Activated CD8-positive, alpha-beta memory T cell treated with anti-CD3 and anti-CD28 coated beads, Interleukin-2, amount 50 U/mL, for 4 hours (primary cell): ENCODE measurements at places on chromosomes 1 and 21.

GRCh38 chr1:29121936-29122681 lies 1.6 kb downstream of the TMEM200B start:
- DNase-seq = no peak

DNA sequence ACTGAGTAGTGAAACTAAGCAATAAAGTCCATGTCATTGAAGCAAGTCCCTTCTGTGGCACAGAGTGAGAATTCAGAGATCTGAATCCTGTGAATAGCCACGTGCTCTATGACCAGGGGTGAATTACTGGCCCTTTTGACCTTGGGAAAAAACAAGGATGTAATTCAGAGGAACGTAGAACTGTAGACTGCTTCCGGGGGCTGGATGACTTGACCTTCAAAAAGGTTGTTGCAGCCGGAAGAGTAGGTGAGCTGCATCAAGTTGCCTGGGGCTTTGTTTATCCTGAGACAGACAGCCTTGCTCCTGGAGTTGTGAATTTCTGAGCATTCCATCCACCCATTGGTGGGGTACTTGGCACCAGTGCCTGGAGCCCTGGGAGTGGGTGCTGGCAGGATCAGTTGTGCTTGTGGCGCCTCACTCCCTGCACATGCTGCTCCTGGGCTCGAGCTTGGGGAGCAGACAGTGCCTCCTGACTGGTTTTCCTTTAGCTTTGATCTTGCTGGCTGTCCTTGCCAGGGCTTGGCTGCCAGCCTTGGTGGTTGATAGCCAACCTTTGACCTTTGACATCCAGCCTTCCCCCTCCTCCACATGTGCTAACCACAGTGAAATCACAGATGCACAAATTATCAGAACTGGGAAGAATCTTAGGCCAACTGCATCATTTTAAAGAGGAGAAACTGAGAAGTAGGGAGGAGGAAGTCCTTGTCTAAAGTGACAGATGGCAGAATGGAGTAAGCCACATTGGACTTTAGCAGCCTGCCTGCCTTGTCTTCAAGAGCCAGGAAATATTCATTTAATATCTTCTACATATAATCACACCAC lies 16.2 kb upstream of the MYOG start:
- no peak for DNase-seq

DNA sequence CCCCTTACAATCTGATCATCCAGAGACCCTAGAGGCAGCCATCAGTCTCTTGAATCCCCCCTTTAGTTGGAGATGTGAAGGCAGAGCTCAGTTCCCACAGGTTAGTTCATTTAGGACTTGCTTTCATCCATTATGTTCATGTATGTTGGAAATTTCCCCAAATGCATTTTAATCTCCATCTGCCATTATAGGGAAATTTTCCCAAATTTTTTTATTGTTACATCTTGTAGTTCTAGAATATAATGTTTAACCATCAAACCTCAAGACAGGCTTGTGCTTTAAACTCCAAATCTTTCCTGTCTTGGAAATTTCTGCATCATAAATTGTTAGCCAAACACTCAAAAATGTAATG lies 68.4 kb downstream of the RRAGC start:
- no peak for DNase-seq

GRCh38 chr1:62628506-62628905 lies 31.2 kb downstream of the ANGPTL3 start:
- no peak for DNase-seq

- DNase-seq = no peak
These were observed 316.9 kb upstream of the ADGRL4 start for GRCh38 chr1:79323239-79324025.

- DNase-seq = no peak
These were observed 65.7 kb downstream of the DISP1 start for GRCh38 chr1:222880587-222880986.

- DNase-seq = no peak
These were observed 97.7 kb upstream of the SLC25A33 start for GRCh38 chr1:9441451-9442133.

DNA sequence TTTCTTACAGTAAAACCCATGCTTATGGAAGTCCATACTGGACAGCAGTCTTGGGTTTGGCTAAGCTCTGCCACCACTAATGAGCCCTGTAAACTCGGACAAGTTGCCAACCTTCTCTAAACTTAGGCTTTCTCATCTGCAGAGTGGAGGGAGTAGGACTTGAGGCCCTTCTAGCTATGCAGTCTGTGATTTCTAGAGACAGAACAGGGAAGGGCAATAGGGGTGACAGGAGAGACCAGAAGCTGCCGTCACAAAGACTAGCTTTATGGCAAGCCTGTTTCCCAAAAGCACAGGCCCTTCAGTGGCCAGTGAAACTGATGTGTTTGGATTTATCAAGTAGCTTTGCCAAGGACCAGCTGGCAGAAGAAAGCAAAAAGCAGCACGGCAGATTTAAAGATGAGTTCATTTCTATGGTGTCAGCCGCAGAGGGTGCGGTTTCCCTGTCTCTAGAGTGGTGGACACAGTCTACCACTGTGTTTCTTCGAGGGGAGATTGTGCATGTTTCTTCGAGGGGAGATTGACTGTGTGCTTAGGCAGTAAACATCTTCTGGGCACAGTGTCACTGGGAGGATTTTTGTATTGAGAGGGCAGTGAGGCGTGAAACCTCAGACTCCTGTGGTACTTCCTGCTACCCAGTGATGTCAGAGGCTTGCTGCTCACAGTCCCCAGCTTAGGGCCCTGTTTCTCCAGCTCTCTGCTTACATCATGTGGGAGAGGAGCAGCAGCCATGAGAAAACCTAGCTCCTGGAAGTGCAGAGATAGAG lies 119.0 kb downstream of the ROR1 start:
- DNase-seq = no peak

GRCh38 chr1:168560370-168560769 lies 16.0 kb upstream of the XCL1 start:
- no peak for DNase-seq

DNA sequence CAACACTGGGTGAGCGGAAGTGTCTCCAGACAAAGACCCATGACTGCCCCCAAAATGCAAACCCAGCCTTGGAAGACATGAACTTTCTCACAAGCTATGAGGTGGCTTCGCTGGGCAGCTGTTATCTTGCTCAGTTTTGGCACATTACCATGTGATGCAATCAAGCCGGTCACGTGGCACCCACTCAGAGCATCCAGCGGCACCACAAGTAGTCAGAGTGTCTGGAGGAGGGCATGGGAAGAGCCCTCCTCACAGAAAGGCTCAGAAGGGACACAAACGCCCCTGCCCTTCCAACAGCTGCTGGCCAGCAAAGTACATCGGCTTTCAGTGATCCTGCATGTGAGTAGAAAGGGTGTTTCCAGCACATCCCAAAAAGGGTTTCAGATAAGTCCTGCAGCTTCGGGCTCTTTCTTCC lies 145.5 kb upstream of the IRF2BP2 start:
- DNase-seq = no peak

GRCh38 chr1:235929216-235929615 lies 62.5 kb upstream of the LYST start:
- no peak for DNase-seq

- DNase-seq = no peak
These were observed 77.0 kb downstream of the ZZZ3 start for GRCh38 chr1:77605246-77606026.

GRCh38 chr1:154603317-154603716 lies 4.7 kb downstream of the ADAR start:
- no peak for DNase-seq

GRCh38 chr1:210251680-210252490 lies 19.3 kb downstream of the SERTAD4 start:
- no peak for DNase-seq

DNA sequence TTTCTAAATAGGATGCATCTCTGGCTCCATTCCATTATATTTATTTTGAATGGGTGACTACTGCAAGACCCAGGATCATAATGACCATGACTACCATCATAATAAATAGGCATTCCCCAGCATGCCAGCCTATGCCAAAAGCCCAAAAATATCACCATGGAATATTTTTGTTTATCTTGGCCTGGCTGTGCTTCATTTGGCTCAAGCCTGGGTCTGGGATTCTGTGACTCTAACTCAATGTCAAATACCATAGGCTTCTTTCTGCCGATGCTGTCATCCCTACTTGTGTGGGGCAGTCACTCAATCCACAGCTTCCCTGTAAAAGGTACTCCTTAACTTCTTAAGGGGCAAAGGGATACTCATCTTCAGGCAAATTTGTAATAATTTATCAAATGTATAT lies 66.6 kb downstream of the DIRAS3 start:
- DNase-seq = no peak

- DNase-seq = no peak
These were observed 211.6 kb downstream of the HHAT start for GRCh38 chr1:210540288-210540687.

DNA sequence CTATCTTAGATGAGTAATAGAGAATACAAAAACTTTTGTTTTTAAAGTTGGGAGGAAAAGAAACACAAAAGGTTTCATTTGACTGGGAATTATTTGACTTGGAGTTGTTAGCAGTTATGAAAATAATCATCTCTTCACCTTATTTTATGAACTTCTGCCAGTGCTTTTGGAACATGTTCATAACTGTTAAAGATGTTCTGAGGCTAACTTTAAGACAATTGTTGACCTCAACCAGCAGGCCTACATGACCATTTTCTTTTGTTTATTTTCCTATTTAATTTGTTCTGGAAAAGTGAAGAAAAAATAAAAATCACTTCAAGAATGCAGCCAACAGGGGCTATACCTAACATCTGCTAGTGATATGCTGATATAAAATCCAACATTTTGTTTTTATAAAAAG lies 37.4 kb downstream of the JAM2 start:
- DNase-seq = no peak

DNA sequence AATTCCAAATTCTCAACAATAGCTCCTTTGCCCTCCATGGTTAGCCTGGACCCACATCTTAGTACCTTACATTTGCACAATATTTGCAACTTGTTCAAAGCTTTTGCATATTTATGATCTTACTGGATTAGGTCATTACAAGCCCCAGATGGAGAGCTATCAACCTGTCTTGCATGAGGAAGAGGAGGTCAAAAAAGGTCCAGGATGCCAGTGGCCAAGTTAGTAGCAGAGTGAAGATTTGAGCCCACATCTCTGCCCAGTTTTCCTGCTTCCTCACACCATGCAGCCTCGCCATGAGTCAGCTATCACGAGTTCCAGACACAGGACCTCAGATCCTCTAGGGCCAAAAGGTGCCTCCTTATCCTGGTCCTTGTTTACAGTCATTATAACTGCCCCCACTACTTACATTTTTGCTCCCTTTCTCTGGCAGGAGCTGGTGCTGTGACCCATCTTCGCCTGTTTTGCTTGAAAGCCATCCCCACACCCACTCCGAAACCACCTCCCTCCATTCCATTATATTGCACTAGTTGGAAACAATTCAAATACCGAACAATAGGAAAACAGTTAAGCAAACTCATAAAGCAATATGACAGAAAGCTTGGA lies 5.0 kb upstream of the AHCYL1 start:
- DNase-seq = no peak

DNA sequence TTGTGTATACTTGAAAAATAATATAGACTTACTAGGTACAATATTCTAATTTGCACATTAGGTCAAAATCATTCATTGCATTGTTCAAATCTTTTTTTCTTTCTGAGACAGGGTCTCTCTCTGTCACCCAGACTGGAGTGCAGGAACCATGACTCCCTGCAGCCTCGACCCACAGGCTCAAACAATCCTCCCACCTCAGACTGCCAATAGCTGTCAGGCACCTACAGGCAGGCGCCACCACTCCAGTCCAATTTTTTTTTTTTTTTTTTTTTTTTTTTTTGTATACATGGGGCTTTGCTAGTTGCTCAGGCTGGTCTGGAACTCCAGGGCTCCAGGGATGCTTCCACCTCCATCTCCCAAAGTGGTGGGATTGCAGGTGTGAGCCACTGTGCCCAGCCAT lies 656.9 kb downstream of the KCNT2 start:
- no peak for DNase-seq

DNA sequence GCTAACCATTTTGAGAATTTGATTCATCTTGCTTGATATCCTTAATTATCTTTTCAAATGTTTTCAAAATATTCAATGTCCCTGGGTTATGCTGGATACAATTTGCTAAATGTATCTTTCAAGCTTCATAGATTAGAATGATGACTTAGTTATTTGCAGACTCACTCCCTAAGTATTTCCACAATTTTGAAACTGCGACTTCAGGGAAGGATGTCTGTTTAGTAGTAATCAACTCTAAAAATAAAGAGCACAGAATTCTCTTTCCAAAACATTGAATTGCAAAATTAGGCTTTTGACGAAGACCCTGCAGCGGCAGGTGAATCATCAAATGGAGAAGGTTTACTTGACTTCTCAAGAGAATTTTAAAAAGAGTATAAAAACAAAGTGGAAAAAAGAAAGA lies 14.2 kb downstream of the RGS1 start:
- DNase-seq = no peak

- DNase-seq = no peak
These were observed 462.9 kb upstream of the ADAMTS5 start for GRCh38 chr21:27429710-27430341.

- DNase-seq = no peak
These were observed 595 bp downstream of the EXOC8 start for GRCh38 chr1:231337043-231337471.

DNA sequence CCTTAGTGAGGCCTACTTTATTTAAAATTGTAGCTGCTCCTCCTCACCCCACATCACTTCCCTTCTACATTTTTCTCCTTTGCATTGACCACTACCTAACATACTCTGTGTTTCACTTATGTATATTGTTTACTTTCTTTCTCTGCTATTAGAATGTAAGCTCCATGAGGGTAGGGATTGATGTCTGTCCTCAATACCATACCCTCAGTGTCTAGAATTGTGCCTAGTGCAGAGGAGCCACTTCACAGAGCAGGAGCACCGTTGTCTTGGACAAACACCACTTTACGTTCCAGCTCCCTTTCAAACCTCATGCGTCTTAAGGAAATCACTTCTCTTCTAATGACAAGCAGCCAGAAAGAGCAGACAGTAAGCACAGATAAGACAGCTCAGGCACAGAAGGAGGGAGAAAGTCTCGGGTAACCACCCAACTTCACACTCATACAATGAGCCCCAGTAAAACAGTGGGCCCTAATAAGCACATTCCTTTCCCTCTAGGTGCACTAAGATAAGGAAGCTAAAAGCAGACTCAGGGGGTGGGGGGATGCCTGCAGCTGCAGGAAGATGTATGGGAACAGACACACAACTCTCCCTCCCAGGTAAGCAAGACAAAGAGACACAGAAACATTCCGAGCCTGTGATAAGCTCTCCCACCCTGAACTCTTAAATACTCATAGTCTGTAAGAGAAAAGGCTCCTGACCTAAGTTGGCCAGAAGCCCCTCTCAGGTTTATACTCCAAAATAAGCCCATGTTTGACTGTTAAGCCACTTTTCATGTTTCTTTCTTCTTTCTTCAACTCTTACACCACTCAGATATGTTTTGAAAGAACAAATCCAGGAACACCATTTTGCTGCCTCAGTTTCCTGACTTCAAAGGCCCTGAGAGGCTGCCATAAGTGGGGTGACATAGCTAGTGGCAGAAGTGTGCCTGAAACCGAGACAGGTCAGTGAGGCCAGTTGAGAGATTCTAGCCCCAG lies 7.1 kb upstream of the PLEKHM2 start:
- DNase-seq = no peak

- no peak for DNase-seq
These were observed 893.4 kb upstream of the ADGRL4 start for GRCh38 chr1:79899914-79900313.

GRCh38 chr1:208242941-208243526 lies 1.1 kb downstream of the PLXNA2 start:
- DNase-seq = no peak
